OCI-LY7 (cell line): ENCODE measurements at places on chromosomes 4 and X. TPM values are rescaled to one million over a fixed set of nuclear protein-coding genes. Genes with fewer than 3 reads are reported as not detected.
A peak's percentile ranks its signal among the peaks of the same experiment; 100 is the strongest.

DNA sequence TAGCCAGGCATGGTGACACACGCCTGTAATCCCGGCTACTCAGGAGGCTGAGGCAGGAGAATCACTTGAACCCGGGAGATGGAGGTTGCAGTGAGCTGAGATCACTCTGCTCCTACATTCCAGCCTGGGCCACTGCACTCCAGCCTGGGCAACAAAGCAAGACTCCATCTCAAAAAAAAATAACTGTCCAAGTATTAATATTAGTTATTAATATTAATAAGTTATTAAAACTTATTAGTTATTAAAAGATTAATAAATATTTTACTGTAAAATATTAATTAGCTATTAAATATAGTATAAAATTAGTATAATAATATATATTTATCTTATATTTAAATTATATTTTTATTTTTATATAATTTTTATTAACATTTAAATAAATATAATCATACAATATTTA, 19.5 kb upstream of the NDST3 start:
- no peak for DNase-seq

DNA sequence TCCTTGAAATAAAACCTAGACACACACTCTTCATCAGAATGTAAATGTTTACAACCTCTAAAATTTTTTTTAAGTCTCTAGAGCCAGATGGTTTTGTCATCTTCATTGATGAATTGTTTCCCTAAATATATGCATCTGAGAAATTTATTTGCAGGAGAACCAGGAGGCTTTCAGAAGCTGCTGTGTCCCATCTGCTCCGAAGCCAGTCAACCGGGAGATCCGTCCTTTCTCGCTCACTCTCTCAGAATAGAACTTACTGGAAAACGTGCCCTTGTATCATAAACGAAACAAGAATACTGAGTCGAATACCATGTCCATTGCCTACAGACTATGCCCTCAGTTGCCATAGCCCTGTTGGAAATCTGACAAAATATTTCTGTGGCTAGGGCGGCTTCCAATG, 103.5 kb downstream of the SLC34A2 start:
- no peak for DNase-seq

DNA sequence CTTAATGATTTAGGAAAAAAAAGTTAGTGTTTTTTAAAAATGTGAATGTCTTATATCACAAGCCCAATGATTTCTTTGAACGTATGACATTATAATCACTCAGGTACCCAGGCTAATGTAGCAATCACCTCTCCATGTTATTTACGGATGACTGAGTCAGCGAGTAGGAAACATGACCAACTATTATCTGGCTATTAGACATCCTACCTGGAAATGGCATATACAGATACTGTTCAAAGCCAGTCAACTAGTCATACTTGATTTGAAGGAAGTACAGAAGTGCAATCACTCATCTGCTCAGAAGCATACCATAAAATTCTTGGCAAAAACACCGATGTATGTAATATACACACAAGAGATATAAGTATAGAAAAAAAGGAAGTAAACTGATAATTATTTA, 732.5 kb downstream of the ARAP2 start:
- no peak for DNase-seq

DNA sequence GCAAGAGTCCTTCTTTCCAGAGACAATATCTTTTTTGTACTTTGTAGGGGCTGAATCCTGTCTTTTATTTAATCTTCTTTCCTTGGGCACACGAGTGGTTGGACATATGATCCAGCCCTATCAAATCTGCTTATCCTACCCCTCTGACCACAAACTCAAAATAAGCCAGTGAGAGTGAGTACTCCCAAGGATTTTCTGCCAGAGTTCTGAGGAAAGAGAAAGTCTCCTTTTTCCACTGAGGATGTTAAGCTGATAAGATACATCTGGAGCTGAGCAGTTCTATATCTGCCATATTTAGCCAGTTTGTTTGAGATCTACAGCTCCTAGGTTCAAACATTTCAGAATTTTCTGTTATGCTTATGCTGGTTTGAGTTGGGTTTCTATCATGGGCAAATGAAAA, 134.8 kb upstream of the NWD2 start:
- no peak for DNase-seq

- no peak for DNase-seq
Measured at GRCh38 chr4:119897260-119897659, 169.4 kb downstream of the MAD2L1 start.

- DNase-seq: no peak
Measured at GRCh38 chrX:531611-531936, 99.0 kb upstream of the SHOX start.

DNA sequence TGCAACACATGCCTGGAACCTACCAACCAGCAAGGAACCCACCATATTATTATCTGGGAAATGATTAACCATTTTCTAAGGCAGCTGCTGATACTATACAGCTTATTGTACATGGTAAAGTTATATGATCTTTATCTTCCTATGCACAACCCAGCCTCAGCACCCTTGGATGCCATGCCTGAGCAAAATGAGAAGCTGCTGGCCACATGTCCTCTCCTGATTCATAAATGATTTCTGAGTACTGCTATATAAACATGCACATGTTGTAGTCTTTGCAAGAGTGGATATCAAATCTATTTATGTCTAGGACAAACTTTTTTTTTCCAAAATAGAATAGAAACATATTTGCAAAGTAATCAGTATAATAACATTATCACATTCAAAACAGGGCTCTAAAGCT, 1043.6 kb downstream of the CCSER1 start:
- DNase-seq: no peak

DNA sequence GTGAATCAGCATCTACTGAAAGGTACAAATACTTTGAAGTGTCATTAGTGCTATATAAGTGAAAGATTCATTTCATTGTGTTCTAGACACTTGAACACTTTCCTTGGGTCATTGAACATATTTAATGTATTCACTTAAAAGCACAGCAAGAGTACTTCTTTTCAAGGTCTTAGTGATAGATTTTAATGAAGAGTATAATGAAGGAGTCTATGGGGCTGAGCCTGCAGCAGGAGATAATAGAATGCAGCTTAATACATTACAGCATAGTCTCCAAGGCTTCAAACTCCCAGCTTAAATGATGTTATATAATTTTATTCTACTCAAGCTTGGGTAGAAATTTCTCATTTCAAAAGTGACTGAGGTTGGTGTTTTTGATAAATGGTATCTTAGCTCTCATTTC, 66.1 kb upstream of the VEGFC start:
- no peak for DNase-seq

GRCh38 chr4:89528526-89529133, 221.0 kb upstream of the GPRIN3 start:
- DNase-seq: no peak

DNA sequence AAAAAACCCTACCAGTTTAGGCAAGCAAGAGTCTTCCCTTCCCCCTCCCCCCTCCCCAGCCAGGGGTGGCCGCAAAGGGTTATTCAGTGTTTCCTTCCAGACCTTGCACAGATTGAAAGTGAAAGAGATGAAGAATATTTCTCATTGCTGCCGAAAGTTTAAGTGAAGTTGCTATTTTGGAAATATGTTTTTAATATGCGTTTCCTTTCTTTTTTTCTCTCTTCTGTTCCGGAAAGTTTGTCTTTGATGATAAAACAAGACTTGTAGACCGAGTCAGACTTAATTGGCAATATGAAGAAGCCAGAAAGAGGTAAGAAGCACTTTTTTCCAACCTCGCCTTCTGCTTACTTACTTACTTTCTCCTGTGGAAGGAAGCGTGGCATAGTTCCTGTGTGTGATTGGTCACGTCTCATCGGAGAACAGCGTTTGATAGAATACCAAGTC, 58.5 kb upstream of the CLCN4 start:
- DNase-seq: peak; percentile 77

DNA sequence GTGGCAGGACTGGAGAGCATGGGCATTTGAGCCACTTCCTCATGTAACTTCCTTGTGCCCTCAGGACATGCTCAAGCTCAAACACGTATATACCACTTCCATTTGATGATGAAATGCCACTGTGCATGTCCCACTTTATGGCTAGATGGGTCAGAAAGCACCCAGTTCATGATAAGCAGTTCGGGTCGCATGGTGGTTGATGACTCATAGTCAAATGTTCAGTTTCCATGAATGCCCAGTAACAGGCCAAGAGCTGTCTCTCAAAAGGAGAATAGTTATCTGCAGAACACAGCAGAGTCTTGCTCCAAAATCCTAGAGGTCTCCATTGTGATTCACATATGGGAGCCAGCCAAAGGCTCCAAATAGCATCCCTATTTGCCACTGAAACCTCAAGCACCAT, 48.9 kb upstream of the SPIN3 start:
- DNase-seq: no peak

DNA sequence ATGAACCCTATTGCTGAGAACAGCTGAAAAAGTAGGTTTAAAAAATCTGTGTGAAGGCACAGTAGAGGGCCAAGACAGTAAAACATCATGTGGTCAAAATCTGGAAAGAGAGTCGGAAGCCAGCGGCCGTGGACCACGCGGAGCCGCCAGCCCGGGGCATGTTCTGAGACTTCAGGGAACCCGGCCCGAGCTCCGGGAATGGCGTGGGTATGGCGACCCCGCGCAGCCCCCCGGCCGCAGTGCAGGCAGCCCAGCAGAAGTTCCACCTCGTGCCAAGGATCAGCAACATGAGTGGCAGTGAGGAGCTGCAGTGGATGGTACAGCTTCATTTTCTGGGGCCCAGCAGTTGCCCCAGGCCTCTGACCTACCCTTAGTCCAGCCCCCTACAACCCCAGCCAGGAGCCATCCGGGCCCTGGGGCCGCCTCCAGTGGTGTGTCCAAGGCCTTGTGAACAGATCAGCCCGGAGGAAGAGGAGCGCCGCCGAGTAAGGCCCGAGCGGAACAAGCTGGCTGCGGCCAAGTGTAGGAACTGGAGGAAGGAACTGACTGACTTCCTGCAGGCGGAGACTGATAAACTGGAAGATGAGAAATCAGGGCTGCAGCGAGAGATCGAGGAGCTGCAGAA, 94.2 kb downstream of the LARP1B start:
- DNase-seq: no peak

DNA sequence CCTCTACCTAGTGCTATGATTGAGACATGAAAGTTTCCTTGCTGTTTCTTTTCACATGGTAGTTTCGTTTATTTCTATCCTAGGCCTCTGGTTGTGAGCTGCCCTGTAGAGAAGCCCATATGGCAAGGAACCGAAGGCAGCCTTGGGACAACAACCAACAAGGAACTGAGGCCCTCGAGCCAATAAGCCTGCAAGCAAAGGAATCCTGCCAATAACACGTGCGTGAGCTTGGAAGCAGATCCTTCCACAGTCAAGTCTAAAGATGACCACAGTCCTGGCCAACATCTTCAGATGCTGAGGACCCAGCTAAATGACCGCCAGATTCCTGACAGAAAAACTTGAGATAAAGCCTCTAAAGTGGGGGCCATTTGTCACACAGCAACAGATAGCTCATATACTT, 100.4 kb upstream of the FAM9B start:
- no peak for DNase-seq

DNA sequence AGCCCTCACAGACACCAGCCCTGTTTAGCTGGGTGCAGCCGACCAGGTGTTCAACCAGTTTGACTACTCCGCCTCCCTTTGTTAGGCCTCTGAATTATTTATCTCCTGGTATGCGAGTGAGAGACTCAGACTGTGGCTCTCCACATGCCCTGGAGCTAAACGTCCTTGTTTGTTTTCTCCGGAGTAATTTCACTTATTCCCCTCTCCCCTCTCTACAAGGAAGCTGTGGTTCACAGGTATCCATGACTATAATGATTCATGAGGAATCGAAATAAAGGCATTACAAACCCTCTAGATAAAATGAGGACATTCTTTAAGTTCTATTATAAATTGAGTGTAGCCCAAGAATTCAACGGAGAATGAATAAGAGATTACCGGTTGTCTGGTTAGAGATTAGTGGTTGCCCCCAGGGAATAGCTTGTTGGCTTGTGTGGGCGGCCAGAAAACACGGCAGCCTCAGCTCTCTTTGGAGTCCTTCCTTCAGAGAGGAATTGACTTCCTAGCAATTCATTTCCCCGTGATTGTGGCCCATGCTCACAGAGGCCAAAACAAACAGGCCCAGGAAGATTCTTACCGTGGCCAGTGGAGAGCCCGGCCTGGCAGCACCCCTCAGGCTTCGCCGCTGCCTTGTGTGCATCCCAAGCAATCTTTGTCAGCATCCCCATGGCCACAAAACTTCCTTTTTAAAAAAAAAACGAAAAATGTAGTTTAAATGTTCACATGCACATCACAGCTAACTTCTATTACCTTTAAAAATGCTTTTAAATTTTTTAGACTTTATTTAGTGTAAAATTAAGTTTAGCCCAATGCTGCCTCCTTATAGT, 60.2 kb upstream of the CBR4 start:
- DNase-seq: no peak

GRCh38 chr4:33062155-33062806, 2342.1 kb downstream of the PCDH7 start:
- DNase-seq: no peak

GRCh38 chr4:76470064-76470463, 35.0 kb downstream of the SHROOM3 start:
- DNase-seq: no peak

DNA sequence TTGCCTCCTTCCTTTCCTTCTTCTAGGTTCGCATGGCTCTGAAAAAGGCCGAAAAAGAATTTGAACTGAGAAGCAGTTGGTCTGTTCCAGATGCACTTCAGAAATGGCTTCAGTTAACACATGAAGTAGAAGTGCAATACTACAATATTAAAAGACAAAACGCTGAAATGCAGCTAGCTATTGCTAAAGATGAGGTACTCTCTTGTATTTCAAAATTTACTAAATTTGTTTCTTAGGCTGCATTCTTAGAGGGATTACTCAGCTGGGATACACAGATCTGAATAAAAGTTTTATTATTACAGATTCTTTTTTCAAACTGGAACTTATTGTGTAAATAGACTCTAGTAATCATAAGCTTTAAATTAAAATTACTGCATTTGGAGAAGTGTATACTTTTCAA, 146.9 kb downstream of the STIM2 start:
- peak; percentile 33 for DNase-seq

The FOXR2 gene
- not detected in 2 replicates for total RNA-seq

The EIF1AX gene
- total RNA-seq: 98.5 and 103 TPM in 2 replicates

The TEC gene
- 10.4 and 11.5 TPM in 2 replicates for total RNA-seq

The FAM236B gene
- not detected in 2 replicates for total RNA-seq

The DMRTC1B gene
- not detected in 2 replicates for total RNA-seq

The SMIM31 gene
- total RNA-seq: not detected in 2 replicates

The FGF16 gene
- not detected in 2 replicates for total RNA-seq
